ENCODE measurements at places on chromosomes 16 and 17.

GRCh38 chr16:83328936-83329335 lies 478.8 kb upstream of the HSBP1 start:
- no peak for DNase-seq

DNA sequence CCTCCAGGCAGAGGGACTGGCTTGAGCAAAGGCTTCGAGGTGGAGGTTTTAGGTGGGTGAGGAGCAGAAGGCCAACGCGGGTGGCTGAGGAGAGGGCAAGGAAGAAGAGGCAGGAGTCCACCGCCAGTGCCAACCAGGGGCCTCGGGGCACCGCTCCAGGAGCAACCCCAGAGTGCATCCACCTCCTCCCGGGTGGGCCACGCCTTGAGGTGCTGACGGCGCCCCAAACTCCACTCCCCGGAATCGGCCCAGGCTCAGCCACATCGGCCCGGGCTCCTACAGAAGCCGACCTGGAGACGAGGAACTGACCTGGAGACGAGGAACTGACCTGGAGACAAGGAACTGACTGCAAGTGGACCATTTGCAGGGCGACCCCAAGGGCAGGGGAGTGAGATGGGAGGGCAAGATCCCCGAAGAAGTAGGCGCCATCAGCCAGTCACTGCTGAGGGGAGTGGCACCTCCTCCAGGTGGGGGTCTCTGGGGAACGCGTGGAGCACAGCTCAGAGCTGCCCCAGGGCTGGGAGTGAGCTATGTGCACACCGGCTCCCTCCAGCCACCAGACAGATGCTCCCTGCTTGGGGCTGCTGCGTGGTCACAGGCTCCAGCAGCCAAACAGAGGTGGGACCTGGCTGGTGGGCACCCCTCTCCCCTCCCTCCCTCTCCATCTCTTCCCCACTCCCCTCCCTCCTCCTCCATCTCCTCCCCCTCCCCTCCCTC lies 29.2 kb upstream of the CBFA2T3 start:
- DNase-seq: no peak

GRCh38 chr17:2338315-2338657 lies 985 bp downstream of the SGSM2 start:
- DNase-seq: no peak

DNA sequence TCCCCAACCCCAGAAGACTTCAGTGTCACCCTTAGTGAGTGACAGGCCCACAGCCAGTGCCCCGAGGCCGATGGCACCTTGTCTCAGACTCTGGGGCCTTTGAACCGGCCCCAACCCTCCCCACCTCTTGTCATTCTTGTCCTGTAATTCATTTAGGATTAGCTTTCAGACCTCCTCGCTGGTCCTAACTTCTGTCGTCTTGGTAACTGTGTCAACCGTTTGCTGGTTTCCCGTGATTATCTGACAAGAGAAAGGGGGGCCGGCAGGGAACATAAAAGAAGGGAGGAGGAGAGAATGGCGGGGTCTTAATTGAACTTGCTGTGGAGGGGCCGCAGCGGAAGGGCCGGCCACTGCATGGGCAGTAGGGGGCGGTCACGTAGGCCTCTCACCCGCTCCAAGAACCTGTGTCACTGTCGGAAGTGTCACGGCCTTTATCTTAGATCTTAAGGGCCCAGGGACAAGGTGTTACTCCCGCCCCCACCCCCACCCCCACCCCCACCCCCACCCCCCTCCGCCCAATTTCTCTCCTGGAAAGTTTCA lies 46.5 kb upstream of the GSE1 start:
- DNase-seq: no peak

- no peak for DNase-seq
These were observed 6.7 kb upstream of the CRHR1 start for GRCh38 chr17:45777388-45777787.

DNA sequence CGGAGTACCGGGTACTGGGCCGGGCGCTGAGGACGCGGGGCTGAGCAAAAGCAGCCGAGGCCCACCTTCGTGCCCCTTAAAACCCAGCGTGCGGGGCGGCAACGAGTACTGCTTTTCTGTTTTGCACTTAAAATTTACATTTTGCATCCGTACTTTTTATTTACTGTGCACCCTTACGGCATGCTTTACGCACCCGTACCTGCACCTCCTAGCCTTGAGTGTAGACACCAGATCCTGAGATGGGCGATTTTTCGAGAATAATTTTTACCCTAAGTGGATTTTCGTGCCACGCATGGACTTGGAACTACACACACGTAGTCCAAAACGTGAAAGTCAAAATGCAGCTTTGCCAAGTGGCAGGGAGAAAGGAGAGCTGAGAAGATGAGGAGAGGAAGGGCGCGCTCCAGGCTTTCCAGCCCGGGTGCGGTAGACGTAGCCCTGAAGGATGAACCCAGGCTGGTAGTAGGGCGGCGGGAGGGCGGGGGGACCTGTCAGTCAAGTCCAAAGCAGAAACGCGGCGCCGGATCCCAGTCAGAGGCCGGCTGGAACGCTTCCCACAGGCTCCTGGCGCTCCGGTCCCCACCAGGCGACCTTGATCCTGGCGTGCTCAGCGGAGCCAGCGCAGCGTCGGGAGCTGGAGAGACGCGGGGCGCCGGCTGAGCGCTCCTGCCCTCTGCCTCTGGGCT lies 1.2 kb upstream of the CBLN1 start:
- DNase-seq: no peak

GRCh38 chr16:85615014-85615851 lies 2.1 kb downstream of the GSE1 start:
- no peak for DNase-seq

GRCh38 chr17:50923611-50924010 lies 57.5 kb upstream of the TOB1 start:
- DNase-seq: no peak

DNA sequence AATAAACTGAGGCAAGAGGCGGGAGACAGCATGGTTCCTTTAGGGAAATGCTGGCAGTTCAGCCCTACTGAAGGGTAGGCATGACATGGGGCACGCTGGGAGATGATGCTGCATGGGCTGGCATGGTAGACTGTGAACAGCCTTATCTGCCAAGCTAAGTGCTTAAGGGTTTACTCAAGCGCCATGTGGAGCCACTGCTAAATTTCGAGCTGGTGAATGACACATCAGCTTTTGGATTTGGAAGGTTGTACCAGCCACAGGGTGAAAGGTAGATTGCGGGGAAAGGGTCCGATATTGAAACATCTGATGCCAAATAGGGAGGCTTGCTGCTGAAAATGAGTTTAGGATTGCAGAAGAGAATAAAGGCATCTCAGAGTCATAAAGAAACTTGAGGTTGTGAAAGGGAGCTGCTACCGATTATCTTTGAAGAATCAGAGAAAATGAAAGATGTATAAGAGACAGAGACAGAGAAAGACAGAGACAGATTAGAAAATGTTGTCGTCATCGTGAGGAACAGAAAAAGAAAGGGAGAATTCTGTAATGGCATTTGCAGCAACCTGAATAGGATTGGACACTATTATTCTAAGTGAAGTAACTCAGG lies 16.3 kb downstream of the PIK3R5 start:
- DNase-seq: no peak
